Activated T-cell treated with anti-CD3 and anti-CD28 coated beads, Interleukin-2, amount 50 U/mL, for 24 hours (primary cell): ENCODE measurements at places on chromosomes 3 and 15.
A peak's percentile ranks its signal among the peaks of the same experiment; 100 is the strongest.

- no peak for DNase-seq
Observed at GRCh38 chr3:183307749-183308148, 54.7 kb downstream of the B3GNT5 start.

- DNase-seq: no peak
Observed at GRCh38 chr3:112598731-112599130, 36.9 kb downstream of the SLC35A5 start.

- no peak for DNase-seq
Observed at GRCh38 chr3:150747886-150748683, 14.9 kb downstream of the SIAH2 start.

- DNase-seq: peak; percentile 37
Observed at GRCh38 chr3:45597581-45597980, 3.0 kb downstream of the LIMD1 start.

DNA sequence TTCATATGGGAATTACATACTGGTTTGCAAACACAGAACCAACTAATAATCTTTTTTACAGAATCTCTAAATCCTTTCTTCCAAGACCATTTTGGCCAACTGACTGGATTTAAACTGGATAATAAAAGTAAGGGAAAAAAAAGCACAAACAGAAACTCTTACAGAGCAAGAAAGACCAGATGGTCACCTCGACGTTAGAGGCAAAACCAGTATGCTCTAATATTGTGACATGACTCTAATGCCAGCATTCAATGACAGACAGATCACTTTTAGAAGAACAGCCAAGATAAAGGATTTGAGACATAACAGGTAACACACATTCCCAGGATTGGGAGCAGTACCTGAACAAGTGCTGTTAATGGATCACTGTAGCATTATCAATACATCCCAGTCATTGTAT lies 50.9 kb downstream of the DHX36 start:
- DNase-seq: no peak
